Astrocyte (in vitro differentiated cells and primary cell): ENCODE measurements at places on chromosomes 1 and 21. TPM values are rescaled to one million over a fixed set of nuclear protein-coding genes. Genes with fewer than 3 reads are reported as not detected.

DNA sequence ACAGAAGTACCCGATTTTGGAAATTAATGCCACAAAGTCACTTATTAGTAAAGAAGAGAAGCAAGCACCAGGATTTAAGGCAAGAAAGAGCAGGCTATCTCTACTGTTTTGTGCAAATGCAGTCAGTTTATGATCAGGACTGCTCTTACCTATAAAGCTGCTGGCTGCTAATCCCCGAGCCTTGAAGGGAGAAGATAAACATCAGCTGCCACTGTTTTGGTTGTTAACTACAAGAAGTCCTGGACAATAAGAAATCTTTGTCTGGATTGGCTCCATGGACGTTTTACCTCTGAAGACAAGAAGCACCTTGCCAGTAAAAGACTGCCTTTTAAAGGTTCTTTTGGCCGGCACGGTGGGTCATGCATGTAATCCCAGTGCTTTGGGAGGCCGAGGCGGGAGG is 21.4 kb downstream of the FRRS1 start:
- no peaks in the 10 kb centered on the region for H3K36me3 ChIP-seq
- H3K4me1 ChIP-seq: no peaks in the 10 kb centered on the region

- H3K4me3 ChIP-seq: no peak overlapping the region
- H3K27me3 ChIP-seq: no peaks in the 10 kb centered on the region
- H3K36me3 ChIP-seq: peaks cover 12% of the 10 kb centered on the region
- peaks cover 2% of the 10 kb centered on the region for H3K4me1 ChIP-seq
- H3K27ac ChIP-seq: no peak overlapping the region
Observed at GRCh38 chr21:33355355-33355754, 30.6 kb downstream of the IFNAR1 start.

The CELA3A gene
- total RNA-seq: not detected in 2 replicates

The LHX8 gene
- total RNA-seq: 0.48 and 0.52 TPM in 2 replicates

DNA sequence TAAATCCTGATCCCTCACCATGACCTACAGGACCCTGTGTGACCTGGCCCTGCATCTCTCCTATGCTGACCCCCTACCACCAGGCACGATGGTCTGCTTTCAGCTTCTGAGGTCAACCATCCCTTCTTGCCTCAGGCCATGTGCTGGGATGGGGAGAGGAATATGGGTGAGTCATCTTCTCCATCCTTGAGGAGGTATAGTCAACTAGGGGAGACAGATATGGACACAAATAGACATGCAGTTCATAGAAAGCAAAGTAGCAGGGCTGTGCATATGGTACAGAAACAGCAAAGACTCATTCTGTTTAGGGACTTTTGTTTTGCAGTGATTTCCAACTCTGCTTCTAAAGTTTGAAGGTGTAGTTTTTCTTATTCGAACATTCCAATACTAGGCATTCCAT is 250.8 kb upstream of the FGGY start:
- H3K27ac ChIP-seq: no peak overlapping the region
- peaks cover 17% of the 10 kb centered on the region for H3K4me1 ChIP-seq
- peak; percentile 32 for DNase-seq
- H3K36me3 ChIP-seq: no peaks in the 10 kb centered on the region
- H3K4me3 ChIP-seq: no peak overlapping the region
- no peaks in the 10 kb centered on the region for H3K27me3 ChIP-seq

GRCh38 chr1:186681121-186681520 is 898 bp upstream of the PTGS2 start:
- H3K4me1 ChIP-seq: peaks cover 2% of the 10 kb centered on the region
- H3K27me3 ChIP-seq: no peaks in the 10 kb centered on the region
- H3K4me3 ChIP-seq: peak overlapping the region; percentile 92

The VWA5B1 gene
- not detected in 2 replicates for total RNA-seq

DNA sequence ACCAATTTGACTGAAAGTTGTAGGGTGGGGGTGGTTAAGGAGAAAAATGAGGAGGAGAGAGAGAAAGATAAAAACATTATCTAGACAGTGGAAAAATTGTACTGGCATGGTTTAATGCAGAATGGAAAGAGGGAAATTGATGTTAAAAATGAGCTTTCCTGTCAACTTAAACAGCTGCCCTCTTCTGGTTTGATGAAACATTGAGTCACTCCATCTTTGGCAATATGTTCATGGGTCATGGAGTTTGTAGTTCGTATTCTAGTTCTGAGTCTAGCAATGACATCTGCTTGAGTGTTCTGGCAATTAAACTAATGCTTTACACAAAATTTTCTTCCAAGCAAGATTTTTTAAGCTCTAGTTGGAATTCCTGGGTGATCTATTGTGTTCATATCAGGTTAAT is 9.6 kb downstream of the ZNF648 start:
- H3K27ac ChIP-seq: no peak overlapping the region
- DNase-seq: no peak
- H3K36me3 ChIP-seq: no peaks in the 10 kb centered on the region
- H3K27me3 ChIP-seq: no peaks in the 10 kb centered on the region
- no peak overlapping the region for H3K4me3 ChIP-seq
